Tibial nerve (tissue), 4 donors: ENCODE measurements at places on chromosomes 12 and 14. TPM values are rescaled to one million over a fixed set of nuclear protein-coding genes. Genes with fewer than 3 reads are reported as not detected.

DNA sequence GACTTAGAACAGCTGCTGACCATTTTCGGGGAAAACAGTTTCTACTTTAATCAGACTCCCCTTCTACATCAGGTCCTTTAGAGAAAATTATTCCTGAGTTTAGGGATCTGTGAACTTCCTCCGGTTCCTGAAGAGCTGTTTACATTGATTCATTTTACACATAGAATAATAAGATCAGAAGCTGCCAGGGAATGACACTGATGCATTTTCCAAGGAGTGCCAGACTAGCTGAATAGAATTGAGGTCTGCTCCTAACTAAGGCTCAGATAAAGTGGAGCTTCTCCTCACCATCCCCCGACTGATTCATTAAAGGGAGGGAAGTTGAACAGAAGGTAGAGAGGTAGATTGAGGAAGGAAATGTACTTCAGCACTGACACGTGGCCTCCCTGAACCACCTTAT lies 41.9 kb upstream of the PSMA6 start:
- no peaks in the 10 kb centered on the region for H3K36me3 ChIP-seq
- no peak overlapping the region for H3K4me3 ChIP-seq
- H3K4me1 ChIP-seq: no peaks in the 10 kb centered on the region
- no peak for DNase-seq
- no peaks in the 10 kb centered on the region for H3K27me3 ChIP-seq

DNA sequence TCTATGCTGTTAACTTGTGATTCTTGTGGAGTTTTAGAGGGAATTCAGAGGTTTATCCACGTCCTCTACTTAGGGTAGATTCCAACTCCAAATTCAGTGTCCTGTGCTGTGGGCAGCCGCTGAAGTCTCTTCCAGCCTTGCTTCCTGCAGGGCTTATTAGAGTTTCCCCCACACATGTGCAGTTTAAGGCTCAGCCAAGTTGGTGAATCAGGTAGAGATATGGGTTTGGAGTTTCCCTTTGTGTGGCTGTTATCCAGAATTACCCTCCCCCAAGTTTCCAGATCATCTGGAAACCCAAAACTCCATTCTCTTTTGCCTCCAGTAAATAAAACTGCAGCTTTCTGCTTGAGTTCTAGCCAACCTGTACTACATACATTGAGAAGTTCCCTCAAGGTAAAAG lies 853.7 kb downstream of the GALC start:
- no peaks in the 10 kb centered on the region for H3K27me3 ChIP-seq
- H3K27ac ChIP-seq: no peak overlapping the region
- H3K36me3 ChIP-seq: no peaks in the 10 kb centered on the region
- no peak overlapping the region for H3K4me3 ChIP-seq
- no peaks in the 10 kb centered on the region for H3K4me1 ChIP-seq
- DNase-seq: no peak

DDX23 gene
- total RNA-seq: 40.9 TPM

GRCh38 chr12:16329594-16329993 lies 17.9 kb upstream of the MGST1 start:
- no peak for DNase-seq
- H3K4me3 ChIP-seq: no peak overlapping the region
- no peaks in the 10 kb centered on the region for H3K36me3 ChIP-seq
- H3K4me1 ChIP-seq: no peaks in the 10 kb centered on the region
- H3K27ac ChIP-seq: no peak overlapping the region

- no peaks in the 10 kb centered on the region for H3K27me3 ChIP-seq
- no peak overlapping the region for H3K4me3 ChIP-seq
- peaks cover 8% of the 10 kb centered on the region for H3K4me1 ChIP-seq
- DNase-seq: peak; percentile 65
Measured at GRCh38 chr12:51886021-51886710, 1.7 kb upstream of the ANKRD33 start.

DNA sequence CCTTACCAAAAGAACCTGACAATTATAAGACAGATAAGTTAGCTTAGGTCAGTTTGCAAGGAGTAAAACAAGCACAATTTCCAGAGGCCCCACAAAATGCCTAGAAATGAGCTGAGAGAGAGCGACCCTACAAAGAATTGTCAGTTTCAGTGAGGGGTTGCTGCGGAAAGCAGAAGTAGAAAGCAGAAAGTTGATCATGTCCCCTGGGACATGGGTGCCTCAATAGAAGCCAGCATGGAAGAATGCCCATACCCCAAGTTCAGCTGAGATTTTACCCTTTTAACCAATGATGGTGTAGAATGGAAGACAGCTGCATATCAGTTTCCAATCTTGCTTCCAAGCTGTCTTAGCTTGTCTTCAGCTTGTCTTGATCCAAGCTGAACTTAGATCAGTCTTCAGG lies 21.8 kb upstream of the CRY1 start:
- peaks cover 7% of the 10 kb centered on the region for H3K4me1 ChIP-seq
- no peak for DNase-seq
- no peaks in the 10 kb centered on the region for H3K36me3 ChIP-seq
- H3K27ac ChIP-seq: no peak overlapping the region
- no peak overlapping the region for H3K4me3 ChIP-seq

DNA sequence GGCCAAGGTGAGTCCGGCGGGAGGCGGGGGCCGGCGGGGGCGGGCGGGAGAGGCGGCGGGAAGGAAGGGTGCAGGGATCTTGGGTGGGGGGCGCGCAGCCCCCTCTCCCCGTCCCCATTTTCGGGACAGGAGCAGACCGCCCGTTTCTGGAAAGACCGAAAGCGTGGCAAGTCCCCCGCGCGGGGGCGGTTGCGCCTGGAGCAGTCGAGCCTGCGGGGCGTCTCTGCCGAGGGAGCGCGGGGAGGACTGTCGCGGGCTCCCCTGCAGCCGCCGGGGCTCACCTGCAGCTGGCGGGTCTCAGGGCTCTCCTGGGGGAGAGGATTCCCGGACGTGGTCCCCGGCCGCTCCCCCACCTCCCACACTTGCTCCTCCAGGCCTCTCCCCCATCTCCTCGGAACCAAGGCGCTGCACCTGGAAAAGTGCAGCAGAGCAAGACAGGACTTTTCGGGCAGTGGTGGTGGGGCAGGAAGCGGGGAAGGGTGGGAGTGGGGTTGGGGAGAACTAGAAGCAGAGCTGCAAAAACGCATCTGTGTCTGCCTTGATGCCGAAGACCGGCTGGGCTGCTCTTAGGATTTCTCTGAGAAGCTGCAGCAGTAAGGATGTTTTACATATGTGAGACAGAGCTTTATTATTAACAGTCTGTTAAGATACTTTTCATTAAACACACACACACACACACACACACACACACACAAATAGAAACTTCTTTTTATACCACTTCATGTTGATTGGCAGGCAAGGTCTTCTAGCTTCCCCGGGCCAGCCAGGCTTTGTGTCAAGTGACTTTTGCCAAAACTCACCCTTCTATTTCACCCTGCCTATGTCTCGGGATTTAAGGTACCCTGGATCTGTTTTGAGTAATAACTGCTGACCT lies 677 bp downstream of the C12orf75 start:
- no peak for DNase-seq
- no peaks in the 10 kb centered on the region for H3K27me3 ChIP-seq
- no peak overlapping the region for H3K27ac ChIP-seq

- H3K27me3 ChIP-seq: no peaks in the 10 kb centered on the region
- H3K4me1 ChIP-seq: no peaks in the 10 kb centered on the region
- DNase-seq: no peak
- no peaks in the 10 kb centered on the region for H3K36me3 ChIP-seq
Measured at GRCh38 chr12:2273288-2273687, 220.5 kb downstream of the CACNA1C start.

- DNase-seq: peak; percentile 89
- H3K27ac ChIP-seq: peak overlapping the region; percentile 96
- no peaks in the 10 kb centered on the region for H3K36me3 ChIP-seq
- H3K27me3 ChIP-seq: no peaks in the 10 kb centered on the region
Measured at GRCh38 chr14:93112891-93113677, 2.6 kb downstream of the ITPK1 start.

ESR2 gene
- 1.5 TPM for total RNA-seq

ACSM4 gene
- not detected for total RNA-seq

DNA sequence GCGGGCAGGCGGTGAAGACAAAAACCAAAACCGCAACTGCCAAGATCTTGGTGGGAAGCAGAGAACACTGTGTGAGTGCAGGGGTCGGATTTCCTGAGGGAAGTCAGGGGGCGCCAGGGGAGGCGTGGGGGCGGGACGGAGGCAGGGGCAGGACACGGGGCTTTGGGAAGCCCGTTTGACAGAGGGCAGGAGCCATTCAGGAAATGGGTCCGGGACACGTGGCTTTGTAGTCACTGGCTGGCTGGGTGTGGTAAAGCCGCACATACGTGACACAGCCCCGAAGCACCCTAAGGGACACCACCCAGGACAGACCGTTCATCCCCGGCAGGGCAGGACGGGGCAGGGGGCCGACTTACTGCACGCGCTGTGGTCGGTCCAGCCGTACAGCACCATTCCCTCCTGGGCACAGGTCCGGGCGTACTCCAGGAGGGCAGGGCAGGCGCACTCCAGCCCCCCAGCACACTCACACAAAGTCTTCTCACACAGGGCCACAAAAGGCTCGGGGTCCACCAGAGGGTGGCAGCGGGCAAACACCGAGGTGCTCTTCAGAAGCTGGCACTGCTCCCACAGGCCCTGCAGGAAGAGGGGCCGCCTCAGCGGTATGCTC lies 49.4 kb downstream of the VWF start:
- no peak for DNase-seq
- H3K27ac ChIP-seq: no peak overlapping the region
- H3K36me3 ChIP-seq: no peaks in the 10 kb centered on the region
- H3K4me3 ChIP-seq: peak overlapping the region; percentile 23

IFI27 gene
- 502 TPM for total RNA-seq

DNA sequence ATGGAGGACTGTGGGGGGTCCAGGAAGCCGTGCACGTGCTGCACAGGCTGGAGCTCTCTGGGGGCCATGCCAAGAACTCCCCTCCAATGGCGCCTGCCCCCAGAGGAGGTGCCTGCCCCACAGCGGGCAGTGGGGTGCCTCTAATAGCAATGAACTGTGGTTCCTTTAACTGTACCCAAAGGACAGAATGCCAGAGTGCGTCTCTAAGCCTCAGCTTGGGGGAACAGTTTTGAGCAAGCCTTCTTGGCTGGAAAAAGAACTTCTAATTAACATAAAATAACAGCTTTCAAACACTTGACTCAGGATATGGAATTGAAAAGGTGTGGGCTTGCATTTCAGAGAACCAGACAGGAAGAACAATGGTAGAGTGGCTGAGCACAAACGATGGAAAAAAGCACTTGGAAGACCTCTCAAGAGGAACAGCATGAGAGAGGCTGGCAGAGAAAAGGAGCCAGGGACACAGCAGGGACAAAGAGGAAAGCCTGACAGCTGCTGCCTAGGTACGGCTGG lies 195.6 kb downstream of the TTC7B start:
- H3K27me3 ChIP-seq: no peaks in the 10 kb centered on the region
- DNase-seq: no peak
- no peak overlapping the region for H3K27ac ChIP-seq
- H3K4me3 ChIP-seq: no peak overlapping the region

CLEC2A gene
- total RNA-seq: not detected
